Mammary epithelial cell (primary cell): ENCODE measurements at places on chromosomes 4 and X.

GRCh38 chrX:29299684-29300083 is 712.4 kb downstream of the IL1RAPL1 start:
- DNase-seq, result peak; percentile 11

GRCh38 chr4:98260047-98260578 is 1.1 kb upstream of the RAP1GDS1 start:
- DNase-seq, result no peak

- DNase-seq, result peak; percentile 75
Observed at GRCh38 chr4:76195326-76195725, 18.3 kb downstream of the SCARB2 start.

DNA sequence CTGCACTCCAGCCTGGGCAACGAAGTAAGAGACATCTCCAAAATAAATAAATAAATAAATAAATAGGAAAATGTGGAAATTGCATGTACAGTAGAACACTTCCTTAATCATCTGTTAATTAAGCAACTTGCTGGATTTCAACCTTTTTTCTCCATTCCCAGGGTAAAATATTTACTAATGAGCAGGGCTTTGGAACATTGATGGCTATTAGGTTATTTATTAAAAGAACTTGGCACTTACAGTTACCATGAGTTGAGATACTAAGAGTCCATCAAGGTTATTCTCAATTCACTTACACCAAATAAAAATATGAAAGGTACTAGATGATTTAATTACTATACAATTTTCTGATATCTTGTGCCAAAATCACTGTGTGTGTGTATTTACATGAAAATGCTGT is 607.1 kb downstream of the PCDH18 start:
- DNase-seq, result no peak

DNA sequence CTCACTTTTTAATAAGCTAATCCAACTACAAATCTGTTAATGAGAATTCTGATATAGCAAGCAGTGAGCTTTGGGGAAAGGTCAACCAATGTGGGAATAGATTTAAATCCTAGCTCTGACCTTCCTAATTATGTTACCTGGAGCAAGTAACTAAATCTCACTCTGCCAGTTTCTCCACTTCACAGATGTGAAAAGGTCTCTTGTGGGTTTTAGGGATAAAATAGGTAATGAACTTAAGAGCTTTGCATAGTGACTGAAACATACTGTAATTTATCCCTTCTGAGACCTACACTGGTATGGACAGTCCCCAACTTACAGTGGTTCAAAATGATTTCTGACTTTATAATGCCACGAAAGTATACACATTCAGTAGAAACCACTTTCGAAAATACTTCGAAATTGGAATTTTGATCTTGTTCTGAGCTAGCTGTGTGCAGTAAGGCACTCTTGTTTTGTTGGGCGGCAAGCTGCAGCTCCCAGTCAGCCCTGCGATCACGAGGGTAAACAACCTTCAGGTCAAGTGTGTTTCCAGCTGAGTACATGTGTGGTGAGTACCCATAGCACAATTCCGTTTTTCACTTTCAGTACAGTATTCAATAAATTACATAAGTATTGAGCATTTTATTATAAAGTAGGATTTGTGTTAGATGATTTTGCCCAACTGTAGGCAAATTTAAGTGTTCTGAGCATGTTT is 93.7 kb downstream of the ADGRL3 start:
- DNase-seq, result no peak

DNA sequence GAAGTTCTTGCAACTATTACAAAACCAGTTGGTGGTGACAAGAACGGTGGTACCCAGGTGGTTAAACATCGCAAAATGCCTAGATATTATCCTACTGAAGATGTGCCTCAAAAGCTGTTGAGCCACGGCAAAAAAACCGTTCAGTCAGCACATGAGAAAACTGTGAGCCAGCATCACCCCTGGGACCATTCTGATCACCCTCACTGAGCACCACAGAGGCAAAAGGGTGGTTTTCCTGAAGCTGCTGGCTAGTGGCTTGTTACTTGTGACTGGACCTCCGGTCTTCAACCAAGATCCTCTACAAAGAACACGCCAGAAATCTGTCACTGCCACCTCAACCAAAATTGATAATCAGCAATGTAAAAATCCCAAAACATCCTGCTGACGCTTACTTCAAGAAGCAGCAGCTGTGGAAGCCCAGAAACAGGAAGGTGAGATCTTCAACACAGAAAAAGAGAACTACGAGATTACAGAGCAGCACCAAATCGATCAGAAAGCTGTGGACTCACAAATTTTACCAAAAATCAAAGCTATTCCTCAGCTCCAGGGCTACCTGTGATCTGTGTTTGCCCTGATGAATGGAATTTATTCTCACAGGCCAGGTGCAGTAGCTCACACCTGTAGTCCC is 21.4 kb upstream of the SLC10A6 start:
- DNase-seq, result no peak

- no peak for DNase-seq
Observed at GRCh38 chr4:22241415-22241814, 274.5 kb downstream of the ADGRA3 start.

- DNase-seq, result no peak
Observed at GRCh38 chrX:150692831-150693724, at the start of gene MTMR1. TSS of gene MTMR1 (plus strand) at chrX:150693396. CDS start at chrX:150693531, 135 bp downstream.

GRCh38 chr4:126748736-126749135 is 884.0 kb upstream of the INTU start:
- peak; percentile 31 for DNase-seq

DNA sequence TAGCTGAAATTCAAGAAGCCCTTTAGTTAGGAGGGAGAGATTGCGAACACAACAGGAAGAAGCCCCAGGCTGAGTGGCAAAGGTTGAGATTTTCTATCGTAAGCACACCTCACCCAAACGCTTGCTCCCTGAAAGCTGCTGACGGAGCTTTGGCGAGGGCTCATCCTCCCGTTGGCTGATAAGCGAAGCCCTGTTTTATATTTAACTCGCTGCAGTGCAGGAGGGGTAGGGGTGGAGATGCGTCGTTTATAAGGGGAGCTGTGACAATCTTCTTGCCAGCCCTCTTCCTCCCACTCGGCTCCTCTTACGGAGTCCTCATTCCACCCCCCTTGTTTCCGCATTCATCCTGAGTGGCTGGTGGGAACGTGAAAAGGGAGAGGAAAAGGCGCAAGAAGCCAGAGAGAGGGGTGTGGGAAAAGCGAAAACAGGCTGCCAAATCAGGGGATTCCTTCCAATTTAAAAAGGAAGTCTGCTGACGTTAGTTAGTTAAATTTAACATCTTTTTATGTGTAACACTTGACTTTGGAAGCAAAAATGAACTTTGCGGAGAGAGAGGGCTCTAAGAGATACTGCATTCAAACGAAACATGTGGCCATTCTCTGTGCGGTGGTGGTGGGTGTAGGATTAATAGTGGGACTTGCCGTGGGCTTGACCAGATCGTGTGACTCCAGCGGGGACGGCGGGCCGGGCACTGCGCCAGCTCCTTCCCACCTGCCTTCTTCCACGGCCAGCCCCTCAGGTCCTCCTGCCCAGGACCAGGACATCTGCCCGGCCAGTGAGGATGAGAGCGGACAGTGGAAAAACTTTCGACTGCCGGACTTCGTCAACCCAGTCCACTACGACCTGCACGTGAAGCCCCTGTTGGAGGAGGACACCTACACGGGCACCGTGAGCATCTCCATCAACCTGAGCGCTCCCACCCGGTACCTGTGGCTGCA is at the start of gene ENPEP:
Gene ENPEP, plus strand, starts transcription at position 275 of the 938 bp plus-strand sequence. Its CDS starts 260 bp downstream, at position 535.
- DNase-seq, result no peak

DNA sequence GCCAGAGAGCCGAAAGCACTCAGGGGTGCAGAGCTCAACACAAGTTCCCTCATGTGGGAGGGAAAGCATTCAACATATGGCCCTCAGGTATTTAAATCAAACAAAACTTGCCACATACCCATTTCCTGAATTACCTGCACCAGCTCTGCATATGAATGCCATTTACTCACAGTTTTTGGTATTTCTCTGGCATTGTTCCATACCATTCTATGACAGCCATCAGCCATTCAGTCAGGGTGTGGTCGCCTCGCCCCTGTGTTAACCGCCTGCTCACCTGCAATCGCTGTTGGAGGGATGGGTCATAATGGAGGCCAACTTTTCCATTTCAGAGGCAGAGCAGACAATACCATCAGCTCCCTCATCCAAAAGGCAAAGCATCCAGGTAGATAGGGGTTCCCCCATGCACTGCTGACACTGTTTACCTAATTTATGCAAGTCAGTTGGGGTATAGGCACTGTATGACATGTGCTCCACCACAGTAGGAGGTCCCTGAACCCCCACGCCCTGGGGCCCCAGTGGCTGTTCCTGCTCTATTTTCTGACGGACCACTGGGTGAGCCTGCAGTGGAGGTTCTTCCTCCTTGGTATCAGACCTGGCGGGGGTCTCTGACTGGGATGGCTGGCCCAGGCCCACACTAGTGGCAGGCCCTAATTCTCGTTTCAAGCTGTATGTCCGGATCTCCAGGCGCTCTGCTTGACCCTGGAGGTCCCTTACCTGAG is 227.1 kb downstream of the ADGRL3 start:
- DNase-seq, result peak; percentile 86

DNA sequence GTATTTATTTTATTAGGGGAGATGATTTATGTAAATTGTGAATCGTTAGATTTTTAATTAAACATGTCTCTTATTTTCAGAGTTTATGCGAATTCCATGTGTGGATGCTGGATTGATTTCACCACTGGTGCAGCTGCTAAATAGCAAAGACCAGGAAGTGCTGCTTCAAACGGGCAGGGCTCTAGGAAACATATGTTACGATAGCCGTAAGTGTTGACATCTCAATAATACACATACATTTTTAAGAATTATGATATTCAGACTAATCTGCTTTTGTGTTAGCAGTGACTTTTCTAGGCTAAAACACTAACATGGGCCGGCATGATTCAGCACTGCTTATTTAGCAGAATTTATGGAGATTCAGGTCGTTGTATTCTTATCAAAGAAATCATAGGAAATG is 91.2 kb downstream of the RAP1GDS1 start:
- no peak for DNase-seq

DNA sequence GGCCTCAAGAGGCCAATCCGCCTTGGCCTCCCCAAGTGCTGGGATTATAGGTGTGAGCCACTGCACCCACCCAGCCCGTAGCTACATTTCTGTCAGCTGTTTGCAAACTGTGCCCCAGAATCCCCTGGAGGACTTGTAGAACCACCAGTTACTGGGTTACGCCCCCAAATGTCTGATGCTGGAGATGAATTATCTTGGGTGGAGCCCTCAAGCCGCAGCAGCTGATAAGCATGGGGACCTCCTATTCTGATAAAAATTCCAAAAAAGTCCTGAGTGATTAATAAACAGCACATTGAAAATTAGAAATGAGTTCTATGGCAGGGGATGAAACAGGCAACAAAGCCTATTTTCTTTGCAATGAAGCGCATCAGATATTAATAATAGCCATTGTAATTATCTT is 105.0 kb downstream of the PTTG2 start:
- no peak for DNase-seq

GRCh38 chr4:61739887-61740286 is 539.8 kb downstream of the ADGRL3 start:
- DNase-seq, result no peak

DNA sequence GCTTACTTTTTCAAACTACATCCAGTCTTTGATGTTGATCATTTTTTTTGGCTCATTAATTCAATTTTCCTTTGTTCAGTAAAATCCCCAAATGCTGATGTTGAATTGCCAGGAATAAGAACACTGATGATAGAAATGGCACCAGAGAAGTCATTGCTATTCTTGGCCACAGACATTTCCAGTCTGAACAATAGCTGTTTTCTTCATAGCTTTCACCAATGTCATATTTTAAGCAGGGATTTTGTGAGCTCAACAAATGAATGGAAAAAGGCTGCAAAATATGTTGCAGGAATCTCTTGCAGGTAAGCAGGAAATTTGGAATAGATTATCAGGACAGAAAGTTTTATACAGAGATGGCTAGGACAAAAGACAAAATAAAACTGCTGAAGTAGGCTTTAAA is 40.5 kb upstream of the GLRB start:
- DNase-seq, result no peak

DNA sequence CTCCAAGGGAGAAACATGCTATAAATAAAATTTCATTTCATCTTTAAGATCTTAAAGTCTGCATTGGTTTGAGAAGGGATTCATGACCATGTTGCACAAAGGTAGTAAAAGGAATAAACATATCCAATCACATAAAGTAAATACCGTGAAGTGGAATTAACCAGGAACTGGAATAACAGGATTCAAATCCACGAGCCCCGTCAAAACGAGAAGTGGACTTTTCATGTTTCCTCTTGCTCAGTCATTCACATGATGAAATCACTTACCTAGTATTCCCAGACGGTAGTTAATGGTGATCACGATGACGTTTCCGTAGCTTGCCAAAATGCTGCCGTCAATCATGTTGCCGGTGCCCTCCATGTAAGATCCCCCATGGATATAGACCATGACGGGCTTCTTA is 199.7 kb downstream of the NLGN4X start:
- DNase-seq, result no peak

DNA sequence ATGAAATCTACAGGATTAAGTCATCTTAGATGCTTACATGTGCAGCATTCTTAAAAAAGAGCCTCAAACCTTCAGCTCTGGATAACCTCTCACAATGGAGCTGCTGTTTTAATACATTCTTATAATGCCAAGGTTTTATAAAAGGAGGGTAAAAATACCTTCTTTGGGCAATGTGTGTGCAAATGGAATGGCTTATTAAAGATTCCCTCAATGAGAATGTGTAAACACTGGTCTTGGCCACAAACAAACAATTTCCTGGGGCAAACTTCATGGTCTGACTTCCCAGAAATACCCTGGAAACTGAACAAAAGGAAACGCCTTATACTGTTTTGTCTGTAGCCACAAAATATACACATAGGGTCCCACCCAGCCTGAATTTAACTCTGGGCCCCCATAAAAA is 148.6 kb upstream of the INTU start:
- no peak for DNase-seq

DNA sequence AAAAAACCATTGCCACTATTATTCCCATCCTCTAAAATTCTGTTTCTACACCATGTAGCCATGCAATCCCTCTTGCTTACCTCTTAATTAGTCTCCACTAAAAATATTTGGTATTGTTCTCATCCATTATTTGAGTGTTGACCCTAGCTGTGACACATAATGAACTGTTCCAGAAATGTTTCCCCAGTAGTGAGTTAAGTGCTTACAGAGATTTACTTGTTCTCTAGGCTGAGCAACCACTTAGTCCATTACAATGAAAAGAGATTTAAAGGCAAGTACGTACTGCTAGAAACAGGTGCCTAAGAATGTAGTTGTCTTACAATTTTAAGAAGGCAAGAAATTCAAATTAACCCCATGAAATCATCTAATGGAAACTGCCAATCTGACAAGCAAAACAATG is 112.7 kb upstream of the PTPN13 start:
- DNase-seq, result no peak

DNA sequence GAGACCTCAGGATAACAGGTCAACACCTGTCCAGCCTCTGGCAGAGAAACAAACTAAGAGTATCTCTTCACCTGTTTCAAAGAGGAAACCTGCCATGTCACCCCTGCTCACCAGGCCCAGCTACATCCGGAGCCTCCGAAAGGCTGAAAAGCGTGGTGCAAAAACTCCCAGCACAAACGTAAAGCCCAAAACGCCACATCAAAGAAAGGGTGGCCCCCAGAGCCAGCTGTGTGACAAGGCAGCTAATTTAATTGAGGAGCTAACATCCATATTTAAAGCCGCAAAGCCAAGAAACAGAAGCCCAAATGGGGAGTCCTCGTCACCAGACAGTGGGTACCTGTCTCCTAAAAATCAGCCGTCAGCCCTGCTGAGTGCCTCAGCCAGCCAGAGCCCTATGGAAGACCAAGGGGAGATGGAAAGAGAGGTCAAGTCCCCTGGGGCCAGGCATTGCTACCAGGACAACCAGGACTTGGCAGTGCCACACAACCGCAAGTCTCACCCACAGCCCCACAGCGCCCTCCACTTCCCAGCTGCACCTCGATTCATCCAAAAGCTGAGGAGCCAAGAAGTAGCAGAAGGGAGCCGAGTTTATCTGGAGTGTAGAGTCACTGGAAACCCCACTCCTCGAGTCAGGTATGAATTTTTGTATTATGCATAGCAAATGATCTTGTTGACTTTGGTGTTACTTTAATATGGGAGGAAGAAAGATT is 15.1 kb downstream of the PALLD start:
- no peak for DNase-seq
